ENCODE measurements at places on chromosomes 2 and 18. TPM values are rescaled to one million over a fixed set of nuclear protein-coding genes. Genes with fewer than 3 reads are reported as not detected.

DNA sequence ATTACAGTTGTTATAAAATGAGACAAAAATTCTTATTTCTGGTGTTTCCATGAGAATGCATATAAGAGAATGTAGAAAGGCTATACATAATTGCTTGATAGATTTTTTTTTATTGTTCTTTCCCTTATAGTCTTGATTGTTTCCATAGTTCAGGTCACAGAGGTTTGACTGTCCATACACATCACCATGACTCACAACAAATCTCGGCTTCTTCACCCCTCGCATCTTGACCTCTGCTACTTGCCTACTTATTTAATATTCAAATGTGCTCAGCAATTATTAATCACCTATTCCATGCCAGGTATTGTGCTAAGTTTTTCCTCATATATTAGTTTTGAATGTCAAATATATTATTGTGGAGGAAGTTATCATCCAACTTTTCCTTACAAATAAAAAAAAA, 789.6 kb downstream of the RNF144A start:
- no peak for DNase-seq

Gene CRYGC
- not detected for polyA plus RNA-seq

DNA sequence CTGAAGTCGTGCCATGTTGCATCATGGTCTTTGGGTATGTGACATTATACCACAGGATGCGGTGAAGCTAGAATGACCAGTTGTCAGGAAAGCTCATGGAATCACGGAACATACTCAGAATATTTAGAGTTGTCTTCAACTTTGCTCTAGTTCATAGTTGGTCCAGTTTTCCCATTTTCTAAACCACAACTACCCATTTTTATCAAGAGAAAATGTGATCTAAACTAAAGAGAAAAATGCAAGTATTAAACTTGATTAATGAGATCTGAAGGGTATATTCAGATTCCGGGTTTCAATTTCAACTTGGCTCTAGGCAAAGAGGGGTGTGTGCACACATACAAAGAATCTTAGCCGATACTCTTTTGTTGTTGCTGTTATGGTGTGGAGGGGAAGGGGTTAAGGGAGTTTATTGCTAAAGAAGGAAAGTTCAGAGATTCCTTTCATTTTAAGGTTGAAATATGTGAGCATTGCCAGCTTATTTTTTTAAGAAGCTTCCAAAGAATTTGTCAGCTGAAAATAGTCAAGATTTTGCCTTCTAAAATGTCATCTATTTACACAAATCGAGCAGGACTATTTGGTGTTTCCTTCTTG, 516.6 kb upstream of the ZEB2 start:
- no peak for DNase-seq

Gene CIB4
- polyA plus RNA-seq, result not detected

DNA sequence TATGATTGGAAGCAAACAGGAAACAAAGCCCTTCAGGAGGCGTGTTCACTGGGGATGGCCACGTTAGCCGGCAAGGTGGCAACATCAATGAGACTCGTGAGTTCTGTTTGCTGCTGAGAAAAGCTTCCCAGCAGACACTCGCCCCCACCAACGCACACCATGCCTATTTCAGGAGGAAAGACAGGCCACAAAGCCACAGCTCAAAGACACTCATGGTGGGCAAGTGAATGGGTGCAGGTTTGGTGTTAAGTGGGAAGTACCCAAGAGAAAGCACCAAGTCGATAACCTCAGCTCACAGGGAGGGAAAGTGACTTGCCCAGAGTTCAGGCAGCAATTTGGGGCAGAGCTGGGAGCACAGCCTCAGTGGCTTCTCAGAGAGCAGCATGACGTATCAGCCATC, 10.5 kb upstream of the MTERF4 start:
- no peak for DNase-seq

DNA sequence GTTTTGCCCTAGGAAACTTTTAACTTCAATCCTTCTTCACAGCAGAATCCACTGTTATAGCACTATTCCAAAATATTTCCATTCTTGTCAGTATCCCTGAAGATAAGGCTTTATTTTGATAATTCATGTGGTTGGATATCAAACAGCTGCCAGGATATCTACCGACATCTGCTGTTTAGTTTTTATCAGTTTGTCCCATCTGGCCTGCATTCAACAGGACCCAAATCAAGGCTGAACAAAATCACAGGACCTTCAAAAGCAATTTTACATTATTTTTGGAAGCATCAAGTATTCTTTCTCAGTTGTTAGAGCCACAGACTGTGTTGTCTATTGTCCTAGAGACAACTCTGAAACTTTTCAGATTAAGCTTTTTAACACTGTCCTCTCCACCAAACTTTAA, 429.0 kb upstream of the PIK3C3 start:
- DNase-seq, result no peak

- no peak for DNase-seq
Measured at GRCh38 chr18:78659748-78660147, 319.9 kb upstream of the SALL3 start.

Gene GAREM2
- 1.3 TPM for polyA plus RNA-seq

- no peak for DNase-seq
Measured at GRCh38 chr2:205700331-205701132, 18.2 kb downstream of the NRP2 start.

Gene HNMT
- polyA plus RNA-seq, result 7.7 TPM

Gene CCBE1
- polyA plus RNA-seq, result 51.2 TPM

- no peak for DNase-seq
Measured at GRCh38 chr2:122745603-122746002, 990.2 kb downstream of the TSN start.

DNA sequence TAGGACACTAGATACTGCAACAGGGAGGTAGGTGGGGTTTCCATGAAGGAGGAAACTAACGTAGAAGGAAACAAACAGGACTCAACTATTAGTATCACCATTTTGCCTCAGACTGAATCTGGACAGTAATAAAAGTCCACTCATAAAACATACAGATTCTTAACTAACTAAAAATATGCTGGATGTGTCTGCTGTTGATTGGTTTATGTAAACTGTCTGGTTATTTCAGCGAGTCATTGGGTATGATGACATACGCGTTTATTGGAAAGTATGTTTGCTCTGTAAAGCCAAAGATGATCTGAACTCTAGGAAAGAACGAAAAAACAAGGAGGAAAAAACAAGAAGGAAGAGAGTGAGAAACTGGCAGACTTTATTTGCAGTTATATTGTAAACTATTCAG, 1816.1 kb upstream of the LRRTM1 start:
- DNase-seq, result no peak

- no peak for DNase-seq
Measured at GRCh38 chr2:64766841-64767669, 113.3 kb upstream of the SERTAD2 start.

Gene ACYP2
- 9.7 TPM for polyA plus RNA-seq

Gene TUBA3D
- polyA plus RNA-seq, result not detected

Gene TMEM198
- 4.0 TPM for polyA plus RNA-seq

Gene PLCL1
- polyA plus RNA-seq, result 0.21 TPM

GRCh38 chr18:7657050-7657449, 89.9 kb downstream of the PTPRM start:
- DNase-seq, result no peak

Measured in BJ (cell line).